ENCODE measurements at places on chromosomes 5 and 9.

DNA sequence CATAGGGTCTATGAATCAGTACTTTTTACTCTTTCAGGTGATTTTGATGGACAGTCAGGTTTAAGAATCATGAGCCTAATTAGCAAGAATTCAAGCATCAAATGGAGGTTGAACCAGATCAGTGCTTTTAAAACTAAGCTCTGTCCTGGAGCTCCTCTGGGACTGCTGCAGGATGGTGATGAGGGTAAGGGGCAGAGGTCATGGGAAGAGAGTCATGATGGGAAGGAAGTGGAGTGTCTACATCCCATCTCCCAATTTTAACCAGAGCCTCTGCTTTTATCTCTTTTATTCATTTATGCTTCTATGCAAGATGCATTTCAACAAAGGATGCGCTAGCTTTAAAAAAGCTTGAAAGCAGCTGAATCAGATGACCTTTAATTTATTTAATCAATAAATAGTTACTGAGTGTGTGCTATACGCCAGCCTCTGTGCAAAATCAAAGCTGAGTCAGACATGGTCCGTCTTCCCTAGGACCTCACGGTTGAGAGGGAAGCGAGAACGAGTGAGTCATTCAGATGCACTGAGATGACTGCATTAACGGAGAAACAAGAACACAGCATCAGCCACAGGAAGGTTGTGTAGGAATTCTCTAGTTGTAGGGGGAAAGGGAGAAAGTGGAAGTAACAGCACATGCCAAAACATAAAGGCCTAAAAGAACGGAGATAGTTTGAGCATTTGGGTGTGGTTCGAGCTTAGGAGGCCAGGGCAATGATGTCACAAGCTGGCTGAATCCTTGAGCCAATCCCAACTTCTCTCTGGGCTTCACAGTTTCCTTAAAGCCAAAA lies 441.6 kb upstream of the BRINP1 start:
- DNase-seq, result no peak

DNA sequence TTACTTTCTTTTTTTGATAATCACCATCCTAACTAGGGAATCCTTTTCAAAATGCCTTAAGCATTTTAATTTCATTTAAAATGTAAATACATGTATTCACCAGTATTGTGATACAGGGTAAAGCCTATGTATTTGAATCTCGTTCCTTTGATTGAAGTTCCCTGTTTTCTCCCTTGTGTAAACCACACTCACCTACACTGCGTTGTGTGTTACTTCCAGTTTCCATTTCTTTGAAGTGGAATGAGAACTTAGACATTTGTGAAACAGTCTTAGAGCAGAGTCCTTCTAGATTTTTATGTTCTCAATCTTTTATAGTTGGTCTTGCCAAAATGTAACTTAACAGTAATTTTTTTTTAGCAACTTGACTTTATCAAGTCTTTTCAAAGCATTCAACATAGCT lies 101.4 kb downstream of the ZNF462 start:
- DNase-seq, result no peak

GRCh38 chr5:95631255-95631958 lies 11.5 kb downstream of the GPR150 start:
- DNase-seq, result no peak

DNA sequence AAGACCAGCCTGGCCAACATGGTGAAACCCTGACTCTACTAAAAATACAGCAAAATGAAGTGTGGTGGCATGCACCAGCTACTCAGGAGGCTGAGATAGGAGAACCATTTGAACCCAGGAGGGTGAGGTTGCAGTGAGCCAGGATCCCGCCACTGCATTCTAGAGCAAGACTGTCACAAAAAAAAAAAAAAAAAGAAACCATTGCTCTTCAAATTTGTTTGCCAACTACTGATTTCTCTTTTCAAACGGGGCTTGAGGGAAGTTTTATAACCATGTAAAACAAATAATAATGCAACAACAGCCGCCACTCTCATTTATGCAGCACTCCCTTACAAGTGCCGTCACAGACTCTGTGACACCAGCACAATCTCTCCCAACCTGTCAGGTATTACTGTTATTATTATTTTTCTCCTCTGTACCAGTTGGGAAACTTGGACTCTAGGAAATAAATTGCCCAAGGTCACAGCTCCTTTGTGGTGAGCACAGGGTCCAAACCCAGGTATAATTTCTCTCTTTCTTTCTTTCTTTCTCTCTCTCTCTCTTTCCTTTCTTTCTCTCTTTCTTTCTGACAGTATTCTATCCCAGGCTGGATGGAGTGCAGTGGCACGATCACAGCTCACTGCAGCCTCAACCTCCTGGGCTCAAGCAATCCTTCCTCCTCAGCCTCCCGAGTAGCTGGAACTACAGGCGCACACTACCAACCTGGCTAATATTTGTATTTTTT lies 25.4 kb downstream of the SERINC5 start:
- no peak for DNase-seq

- no peak for DNase-seq
These were observed 66.3 kb upstream of the ZBTB43 start for GRCh38 chr9:126738553-126738952.

DNA sequence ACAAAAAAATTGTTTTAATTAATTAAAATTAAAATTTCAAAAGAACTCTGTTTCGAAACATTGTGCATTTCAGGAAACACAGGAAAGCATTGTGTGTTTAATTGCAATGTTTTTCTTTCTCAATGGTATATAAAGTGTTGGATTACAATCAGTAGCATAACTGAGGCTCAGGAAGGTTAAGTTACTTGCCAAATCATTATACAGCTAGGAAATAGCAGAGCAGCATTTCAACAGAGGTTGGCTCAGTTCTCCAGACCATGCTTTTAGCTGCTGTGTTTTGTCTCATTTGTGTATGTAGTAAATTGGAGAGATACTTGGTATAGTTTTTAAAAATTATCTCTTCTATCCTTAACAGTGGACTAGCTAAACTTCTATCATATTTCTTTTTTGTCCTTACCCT lies 30.0 kb upstream of the CAMLG start:
- no peak for DNase-seq

GRCh38 chr5:56532466-56532865 lies 282.9 kb upstream of the MAP3K1 start:
- no peak for DNase-seq

DNA sequence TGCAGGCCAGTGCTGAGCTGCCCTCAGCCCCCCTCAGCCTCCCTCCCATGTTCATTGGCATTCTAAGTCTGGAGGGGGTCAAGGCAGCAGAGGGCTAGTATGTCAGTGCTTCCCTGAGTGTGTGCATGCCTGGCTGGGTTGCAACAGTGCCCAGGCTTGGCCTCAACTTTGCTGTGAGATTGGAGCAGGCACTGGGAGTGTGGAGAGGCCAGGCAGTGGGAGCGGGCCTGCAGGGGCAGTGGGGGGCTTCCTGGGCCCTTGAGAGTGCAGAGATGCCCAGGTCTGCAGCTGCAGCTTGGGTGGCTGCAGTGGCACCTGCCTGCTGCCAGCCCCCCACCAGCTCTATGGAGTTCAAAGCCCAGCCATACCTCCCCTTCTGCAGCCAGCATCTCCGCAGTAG lies 239.3 kb downstream of the ARRDC3 start:
- no peak for DNase-seq

GRCh38 chr5:159628703-159629102 lies 287.6 kb upstream of the ADRA1B start:
- no peak for DNase-seq

GRCh38 chr9:37617832-37618231 lies 25.4 kb upstream of the TOMM5 start:
- no peak for DNase-seq

GRCh38 chr5:66647146-66647856 lies 51.1 kb downstream of the MAST4 start:
- DNase-seq, result no peak

DNA sequence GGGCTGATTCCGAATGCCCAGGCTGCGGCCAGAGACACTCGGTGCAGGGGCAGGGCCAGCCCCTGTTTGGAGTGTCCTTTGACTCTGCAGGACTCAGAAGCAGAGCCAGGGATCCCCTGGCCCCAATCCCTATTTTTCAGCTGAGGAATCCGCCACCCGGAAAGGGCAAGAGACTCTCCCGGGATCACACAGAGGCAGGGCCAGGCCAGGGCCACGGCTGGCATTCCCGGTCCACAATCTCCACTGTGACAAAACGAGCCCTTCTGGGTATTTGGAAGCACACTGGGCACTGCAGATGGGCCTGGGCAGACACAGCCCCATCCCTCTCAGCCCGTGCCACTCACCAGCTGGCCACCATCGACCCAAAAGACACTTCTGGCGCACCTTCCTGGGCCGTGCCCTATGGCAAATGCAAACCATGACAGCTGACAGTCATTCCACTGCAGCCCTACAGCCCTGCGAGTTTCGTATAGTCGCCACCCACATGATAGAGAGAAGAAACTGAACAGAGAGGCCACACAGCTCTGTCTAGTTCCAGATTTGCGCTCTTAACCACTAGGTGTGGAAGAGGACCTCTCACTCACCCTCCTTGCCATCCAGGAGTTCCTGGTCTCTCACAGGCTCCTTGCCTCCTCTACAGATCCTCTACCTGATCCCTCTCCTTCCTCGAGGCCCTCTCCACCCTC lies 13.3 kb downstream of the NR5A1 start:
- DNase-seq, result no peak

GRCh38 chr5:50665091-50665490 lies 1.3 kb upstream of the PARP8 start:
- no peak for DNase-seq

DNA sequence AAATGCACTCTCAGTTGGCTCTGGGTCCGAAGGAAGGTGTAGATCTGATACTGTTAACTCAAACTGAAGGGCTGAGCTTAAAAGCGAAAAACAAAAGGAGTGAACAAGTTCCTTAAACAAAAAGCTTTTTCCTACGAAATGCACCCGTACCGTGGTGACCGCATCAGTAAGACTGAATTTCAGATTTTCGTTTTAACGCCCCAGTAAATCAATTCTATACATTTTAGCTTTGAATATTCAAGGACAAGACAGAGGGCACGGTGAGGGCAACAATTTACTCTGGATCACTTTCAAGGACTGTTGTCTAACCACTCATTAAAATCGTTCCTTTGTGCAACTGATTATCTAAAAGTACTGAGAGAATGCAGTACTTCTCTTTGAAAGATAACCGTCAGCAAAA lies 1.9 kb downstream of the HOMER1 start:
- no peak for DNase-seq

- DNase-seq, result no peak
These were observed 852 bp downstream of the ZNF354C start for GRCh38 chr5:179061025-179061424.

DNA sequence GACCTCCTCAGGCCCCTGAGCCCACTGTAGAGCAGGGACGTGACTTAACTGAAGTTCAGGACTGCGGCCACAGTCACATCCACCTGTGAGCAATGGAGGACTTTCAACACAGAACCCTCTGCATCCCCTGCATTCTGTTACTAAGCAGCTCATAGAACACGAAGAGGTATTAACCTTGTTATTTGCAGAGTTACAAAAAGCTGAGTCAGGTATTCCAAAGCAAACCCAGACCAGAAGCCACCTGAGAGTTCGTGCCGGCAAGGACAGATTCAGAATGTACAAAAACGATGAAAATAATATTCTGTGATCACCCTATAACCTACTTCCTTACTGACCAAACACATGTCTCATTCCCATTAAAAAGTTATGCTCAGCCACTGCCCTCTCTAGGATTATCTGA lies 33.0 kb upstream of the PRSS3 start:
- DNase-seq, result no peak

DNA sequence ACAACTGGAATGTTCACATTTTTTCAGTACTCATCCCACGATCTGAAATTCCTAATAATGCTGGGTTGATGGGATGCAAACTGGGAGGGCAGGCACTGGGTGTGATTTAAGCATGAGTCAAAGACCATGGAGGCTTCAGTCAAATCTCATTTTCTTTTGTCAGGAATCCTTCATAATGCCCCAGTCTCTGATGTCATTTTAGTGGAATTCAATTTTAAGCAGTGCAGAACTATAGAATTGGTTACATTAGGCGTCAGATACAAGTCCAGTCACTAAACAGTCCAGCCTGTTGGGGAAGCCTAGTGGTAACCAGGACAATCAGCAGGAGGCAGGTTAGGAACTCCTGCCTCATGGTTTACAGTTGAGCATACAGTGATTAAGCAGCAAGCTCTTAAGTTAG lies 41.0 kb upstream of the TMEM215 start:
- no peak for DNase-seq

DNA sequence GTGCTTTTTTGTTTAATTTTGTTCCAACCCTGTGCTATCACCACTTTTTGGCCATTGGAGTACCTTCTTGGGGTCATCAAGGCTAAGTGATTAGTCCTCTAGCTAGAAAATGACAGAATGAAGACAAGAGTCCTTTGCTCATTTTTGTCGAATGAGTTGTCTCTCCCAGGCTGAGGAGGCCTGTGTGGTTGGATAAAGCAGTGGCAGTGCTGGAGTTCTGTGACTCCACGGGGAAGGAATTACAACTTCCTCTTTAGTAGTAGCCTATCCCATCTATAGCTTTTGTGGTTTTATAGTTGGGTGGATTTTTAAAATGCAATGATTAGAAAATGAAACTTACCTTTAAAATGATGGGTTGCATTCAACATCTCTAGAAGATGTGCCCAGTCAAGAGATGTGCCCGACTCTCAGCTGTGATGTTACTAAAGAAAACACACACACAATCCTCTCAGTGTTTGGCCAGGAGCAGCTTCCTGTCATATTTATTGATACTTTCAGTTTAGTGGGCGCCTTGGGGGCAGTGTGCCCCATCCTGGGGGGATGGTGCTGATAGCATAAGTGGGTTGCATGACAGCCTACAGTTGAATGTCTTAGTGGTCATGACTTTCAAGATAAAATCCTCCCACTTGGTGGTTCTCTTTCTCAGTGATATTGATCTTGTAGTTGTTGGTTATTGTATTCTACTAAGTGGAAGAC lies 11.9 kb downstream of the OTULINL start:
- no peak for DNase-seq

DNA sequence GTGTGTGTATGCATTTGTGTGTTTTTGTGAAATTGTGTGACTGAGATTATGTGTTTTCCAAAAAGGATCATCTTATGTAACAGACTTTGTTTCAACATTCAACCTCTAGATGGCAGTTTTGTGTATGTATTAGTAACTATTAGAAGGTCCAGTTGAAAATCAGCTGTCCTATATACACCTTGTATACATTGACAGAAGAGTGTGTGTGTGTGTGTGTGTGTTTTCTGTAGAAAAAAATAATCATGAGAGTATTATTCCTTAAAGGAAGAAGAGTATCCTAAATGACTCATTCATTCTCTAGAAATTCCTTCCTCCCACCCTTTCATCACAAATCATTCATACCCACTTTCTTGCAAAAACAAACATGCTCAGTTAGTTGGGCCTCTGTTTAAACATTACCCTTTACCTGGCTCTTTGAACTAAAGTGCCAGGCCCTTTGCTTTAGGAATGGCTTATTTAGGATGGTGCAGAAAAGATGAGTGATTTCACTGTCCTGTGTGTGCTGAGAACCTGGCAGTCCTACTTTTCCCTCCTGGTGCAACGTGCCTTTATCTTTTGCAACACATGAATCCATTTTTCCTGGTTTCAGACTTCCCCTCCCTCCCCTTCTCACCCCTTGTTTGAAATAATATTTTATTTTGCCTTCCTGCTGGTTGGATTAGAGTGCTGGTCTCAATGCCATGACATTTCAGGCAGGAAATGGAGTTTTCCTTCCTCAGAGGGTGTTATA lies 152.2 kb downstream of the ARHGAP26 start:
- DNase-seq, result no peak

GRCh38 chr5:66720780-66721179 lies 124.6 kb downstream of the MAST4 start:
- no peak for DNase-seq
